Endothelial cell of umbilical vein (primary cell): ENCODE measurements at places on chromosomes 7 and 10.

- no peaks in the 10 kb centered on the region for H3K36me3 ChIP-seq
- H3K4me1 ChIP-seq = peaks cover 8% of the 10 kb centered on the region
- H3K27me3 ChIP-seq = no peaks in the 10 kb centered on the region
- DNase-seq = peak; percentile 82
Observed at GRCh38 chr7:128017862-128018845, 13.1 kb downstream of the LRRC4 start.

DNA sequence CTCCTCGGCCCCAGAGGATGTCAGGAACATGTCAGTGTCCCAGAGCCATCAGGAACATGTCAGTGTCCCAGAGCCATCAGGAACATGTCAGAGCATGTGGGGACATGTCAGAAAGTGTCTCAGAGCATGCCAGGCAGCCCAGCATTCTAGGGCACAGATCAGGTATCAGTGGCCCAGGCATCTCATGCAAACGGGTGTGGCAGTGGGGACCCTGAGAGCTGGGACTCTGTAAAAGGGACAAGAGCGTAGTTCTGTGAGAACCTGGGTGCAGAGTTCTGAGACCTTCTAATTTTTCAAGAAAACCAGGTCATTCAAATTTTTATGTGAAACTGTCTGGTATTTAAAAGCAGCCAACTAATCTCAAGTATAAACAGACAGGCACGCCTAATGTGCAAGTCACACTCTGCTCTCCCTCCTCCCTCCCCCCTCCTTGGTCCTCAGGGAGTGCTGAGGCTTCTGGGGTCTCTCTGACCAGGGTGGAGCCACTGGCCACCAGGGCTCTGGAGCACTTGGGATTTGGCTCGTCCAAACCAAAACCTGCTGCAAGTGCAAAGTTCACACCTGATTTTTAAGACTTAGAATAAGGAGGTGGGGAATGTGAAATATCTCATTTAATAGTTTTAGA lies 64.6 kb downstream of the ALOX5 start:
- H3K27me3 ChIP-seq = peaks cover 10% of the 10 kb centered on the region
- no peak for DNase-seq
- no peaks in the 10 kb centered on the region for H3K4me1 ChIP-seq
- H3K4me3 ChIP-seq = no peak overlapping the region
- H3K36me3 ChIP-seq = no peaks in the 10 kb centered on the region

DNA sequence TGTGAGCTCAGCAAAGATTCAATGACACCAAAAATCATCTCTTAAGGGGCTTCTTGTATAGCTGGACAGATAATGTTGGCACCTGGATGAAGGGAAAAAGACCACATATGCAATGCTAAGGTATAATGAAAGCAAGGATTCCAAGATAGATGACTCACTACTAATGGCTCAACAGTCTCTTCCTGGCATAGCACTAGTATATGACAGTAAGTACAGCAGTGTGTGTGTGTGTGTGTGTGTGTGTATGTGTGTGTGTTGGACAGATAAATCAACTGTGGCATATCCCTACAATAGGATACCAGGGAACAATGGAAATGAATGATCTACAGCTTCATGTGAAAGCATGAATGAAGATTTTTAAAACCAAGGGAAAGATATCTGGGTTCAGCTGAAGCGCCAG lies 257.1 kb downstream of the SFMBT2 start:
- no peak overlapping the region for H3K27ac ChIP-seq
- no peak overlapping the region for H3K4me3 ChIP-seq
- H3K27me3 ChIP-seq = no peaks in the 10 kb centered on the region
- no peaks in the 10 kb centered on the region for H3K36me3 ChIP-seq
- no peak for DNase-seq
- H3K4me1 ChIP-seq = no peaks in the 10 kb centered on the region

GRCh38 chr10:19580691-19581090 lies 235.5 kb upstream of the PLXDC2 start:
- no peak overlapping the region for H3K4me3 ChIP-seq
- H3K27ac ChIP-seq = no peak overlapping the region
- H3K4me1 ChIP-seq = no peaks in the 10 kb centered on the region
- no peaks in the 10 kb centered on the region for H3K27me3 ChIP-seq
- no peak for DNase-seq

- no peak for DNase-seq
Observed at GRCh38 chr10:70744617-70745143, 40.5 kb downstream of the TBATA start.

GRCh38 chr10:85655411-85655810 lies 711.2 kb downstream of the GRID1 start:
- no peak for DNase-seq
- H3K27me3 ChIP-seq = no peaks in the 10 kb centered on the region
- H3K4me3 ChIP-seq = no peak overlapping the region
- H3K36me3 ChIP-seq = no peaks in the 10 kb centered on the region
- no peaks in the 10 kb centered on the region for H3K4me1 ChIP-seq

GRCh38 chr7:42831006-42831717 lies 80.7 kb downstream of the C7orf25 start:
- peaks cover 5% of the 10 kb centered on the region for H3K27me3 ChIP-seq
- no peaks in the 10 kb centered on the region for H3K4me1 ChIP-seq
- H3K27ac ChIP-seq = no peak overlapping the region
- no peaks in the 10 kb centered on the region for H3K36me3 ChIP-seq
- no peak overlapping the region for H3K4me3 ChIP-seq
- no peak for DNase-seq

GRCh38 chr10:89845541-89846280 lies 144.3 kb downstream of the KIF20B start:
- no peak overlapping the region for H3K27ac ChIP-seq
- H3K4me3 ChIP-seq = no peak overlapping the region
- no peaks in the 10 kb centered on the region for H3K27me3 ChIP-seq

DNA sequence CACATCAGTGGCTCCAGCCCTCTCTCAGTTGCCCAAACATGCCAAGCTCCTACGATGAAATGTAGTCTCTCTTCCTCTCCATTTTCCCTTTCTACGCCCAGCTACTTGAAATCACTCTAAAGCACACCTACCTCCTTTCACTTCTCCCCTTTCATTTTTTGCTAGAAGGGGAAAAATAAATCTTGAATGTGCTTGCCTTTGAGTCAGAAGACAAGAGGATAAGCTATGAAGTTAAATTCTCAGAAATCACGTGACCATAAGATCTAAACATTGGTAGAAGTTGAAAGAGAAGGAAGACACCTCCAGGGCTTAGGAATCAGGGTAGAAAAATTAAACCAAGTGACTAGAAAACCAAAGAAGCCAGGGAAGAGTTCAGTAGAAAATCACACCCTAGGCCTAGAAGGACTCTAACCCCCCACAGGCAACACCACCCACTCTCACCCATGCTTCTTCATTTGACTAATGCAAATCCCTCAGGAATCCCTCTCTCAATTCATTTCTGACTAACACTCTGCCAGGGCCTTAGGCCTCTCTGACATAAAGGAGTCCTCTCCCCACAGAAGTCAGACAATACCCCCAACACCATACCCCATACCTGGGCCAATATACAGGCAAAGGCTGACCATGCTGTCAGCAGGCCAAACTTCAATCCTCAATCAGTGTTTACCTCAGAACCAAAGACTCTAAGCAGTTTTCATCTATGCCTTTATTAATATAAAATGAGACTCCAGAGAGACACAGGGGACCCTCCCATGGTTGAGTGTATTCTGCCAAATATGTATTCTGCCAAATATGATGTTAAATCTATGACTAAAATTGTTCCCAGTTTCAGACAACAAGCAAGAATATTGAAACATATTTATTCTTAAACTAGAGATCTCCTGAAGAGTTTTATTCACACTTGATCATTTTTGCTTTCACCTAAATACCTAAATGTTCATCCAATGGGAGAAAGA lies 84.8 kb downstream of the ELMO1 start:
- H3K36me3 ChIP-seq = no peaks in the 10 kb centered on the region
- H3K27ac ChIP-seq = no peak overlapping the region
- no peaks in the 10 kb centered on the region for H3K4me1 ChIP-seq

DNA sequence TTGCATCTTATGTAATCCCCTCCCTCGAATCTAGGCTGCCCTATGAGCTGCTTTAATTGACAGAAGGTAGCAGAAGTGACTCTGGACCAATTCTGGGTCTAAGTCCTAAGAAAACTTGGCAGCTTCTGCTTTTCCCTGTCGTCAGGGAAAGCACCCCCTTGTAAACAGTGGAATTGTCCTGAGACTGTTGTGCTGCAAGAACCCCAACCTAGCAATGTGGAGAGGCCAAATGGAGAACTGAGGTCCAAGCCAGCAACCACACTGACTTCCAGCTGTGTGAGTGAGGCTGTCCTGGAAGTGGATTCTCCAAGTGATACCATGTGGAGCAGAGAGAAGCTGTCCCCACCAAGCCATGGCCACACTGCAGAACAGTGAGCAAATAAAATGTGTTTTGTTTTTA lies 75.5 kb downstream of the ARHGAP22 start:
- H3K27me3 ChIP-seq = no peaks in the 10 kb centered on the region
- H3K4me3 ChIP-seq = no peak overlapping the region
- no peaks in the 10 kb centered on the region for H3K36me3 ChIP-seq
- no peak overlapping the region for H3K27ac ChIP-seq
- DNase-seq = no peak
- H3K4me1 ChIP-seq = peaks cover 29% of the 10 kb centered on the region

DNA sequence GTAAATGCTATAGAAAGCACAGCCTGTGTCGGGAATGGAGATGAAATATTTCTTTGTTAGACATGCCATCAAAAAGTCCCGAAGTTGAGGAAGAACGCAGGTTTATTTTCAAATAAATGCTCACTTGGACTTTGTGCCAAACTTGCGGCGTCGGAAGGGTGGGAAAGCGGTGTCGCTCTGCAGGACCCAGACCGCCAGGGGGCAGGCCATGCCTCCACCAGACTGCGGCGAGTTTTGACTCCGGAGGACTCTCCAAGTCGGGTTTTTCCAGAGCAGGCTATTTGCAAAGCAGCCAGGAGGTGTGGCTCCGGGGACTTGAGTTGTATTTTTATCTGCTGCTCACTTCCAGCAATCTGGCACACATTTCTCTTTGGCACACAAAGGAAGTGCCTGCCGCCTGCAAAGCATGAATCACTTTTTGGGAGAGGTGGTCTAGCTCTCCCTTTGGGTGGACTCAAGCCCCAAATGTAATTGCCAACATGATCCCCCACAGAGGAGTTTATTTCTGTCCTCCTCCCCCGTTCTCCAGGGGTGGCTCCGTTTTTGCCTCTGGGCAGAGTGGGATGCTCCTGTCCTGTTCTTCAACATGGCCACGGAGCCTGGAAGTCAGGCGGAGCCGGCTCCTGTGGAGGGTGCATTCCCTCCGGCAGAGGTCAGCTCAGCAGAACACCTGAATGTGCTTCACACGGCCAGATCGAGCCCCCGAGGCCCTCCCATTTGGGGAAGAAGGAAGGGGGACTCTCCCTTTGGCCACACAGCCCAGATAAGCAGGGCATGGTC lies 82.3 kb upstream of the GPR26 start:
- H3K36me3 ChIP-seq = no peaks in the 10 kb centered on the region
- no peaks in the 10 kb centered on the region for H3K4me1 ChIP-seq
- DNase-seq = peak; percentile 55
- H3K27me3 ChIP-seq = peaks cover 1% of the 10 kb centered on the region

DNA sequence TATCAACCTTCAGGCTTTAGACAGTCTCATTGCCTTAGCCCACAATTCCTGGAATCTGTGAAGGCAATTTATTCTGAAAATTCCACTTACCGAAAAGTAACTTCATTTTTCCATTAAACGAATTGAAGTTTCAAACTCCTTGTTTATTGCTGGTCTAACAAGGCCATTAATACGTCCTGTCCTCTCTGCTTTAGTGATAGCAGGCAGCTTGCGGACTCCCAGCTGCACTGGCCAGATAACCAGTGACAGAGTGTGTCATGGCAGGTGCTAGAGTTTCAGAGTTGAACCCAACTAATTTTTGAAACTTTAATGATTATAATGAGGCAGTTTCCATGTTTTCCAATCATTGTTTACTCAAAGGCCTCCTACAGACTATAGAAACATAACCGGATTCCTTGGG lies 31.1 kb downstream of the LOXL4 start:
- no peaks in the 10 kb centered on the region for H3K4me1 ChIP-seq
- no peak for DNase-seq
- H3K27me3 ChIP-seq = no peaks in the 10 kb centered on the region
- H3K4me3 ChIP-seq = no peak overlapping the region

DNA sequence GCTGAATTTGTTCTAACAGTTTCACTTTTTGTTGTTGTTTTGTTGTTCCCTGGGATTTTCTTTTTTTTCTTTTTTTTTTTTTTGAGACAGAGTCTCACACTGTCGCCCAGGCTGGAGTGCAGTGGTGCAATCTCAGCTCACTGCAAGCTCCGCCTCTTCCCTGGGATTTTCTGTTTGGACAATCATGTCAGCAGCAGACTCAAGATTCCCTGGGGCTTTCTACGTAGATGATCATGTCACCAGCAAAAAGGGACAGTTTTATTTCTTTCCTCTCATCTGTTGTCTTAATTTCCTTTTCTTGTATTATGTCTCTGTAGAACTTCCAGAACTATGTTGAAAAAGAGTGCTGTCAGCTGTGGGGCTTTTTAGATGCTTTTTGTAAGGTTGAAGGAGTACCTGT lies 241.4 kb downstream of the TNS3 start:
- no peak for DNase-seq
- no peak overlapping the region for H3K4me3 ChIP-seq
- H3K4me1 ChIP-seq = no peaks in the 10 kb centered on the region
- peaks cover 4% of the 10 kb centered on the region for H3K36me3 ChIP-seq

GRCh38 chr7:47501406-47501805 lies 80.5 kb downstream of the TNS3 start:
- H3K36me3 ChIP-seq = no peaks in the 10 kb centered on the region
- DNase-seq = no peak
- H3K4me1 ChIP-seq = no peaks in the 10 kb centered on the region
- H3K4me3 ChIP-seq = no peak overlapping the region
- H3K27ac ChIP-seq = no peak overlapping the region

DNA sequence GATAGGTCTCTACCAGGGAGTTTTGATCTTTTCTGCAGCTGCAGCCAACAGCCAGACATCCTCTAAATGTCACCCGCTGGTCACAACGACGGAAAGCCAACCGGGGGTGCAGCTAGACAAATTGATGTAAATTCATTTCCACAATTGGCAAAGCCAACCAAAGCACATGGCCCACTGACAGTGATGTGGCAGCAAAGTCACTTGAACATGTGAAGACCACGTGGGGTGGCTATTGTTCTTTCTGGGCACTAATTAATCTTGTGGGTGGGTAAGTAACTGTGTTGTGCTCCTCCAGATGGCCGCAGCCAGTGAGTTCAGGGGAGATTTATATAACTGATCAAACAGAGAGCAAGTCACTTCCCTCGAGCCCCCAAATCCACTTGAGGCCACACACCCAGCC lies 354.1 kb downstream of the ANKRD30A start:
- H3K4me3 ChIP-seq = no peak overlapping the region
- no peaks in the 10 kb centered on the region for H3K27me3 ChIP-seq
- no peak overlapping the region for H3K27ac ChIP-seq

- H3K27ac ChIP-seq = no peak overlapping the region
- H3K4me3 ChIP-seq = no peak overlapping the region
- H3K36me3 ChIP-seq = no peaks in the 10 kb centered on the region
- H3K4me1 ChIP-seq = peaks cover 13% of the 10 kb centered on the region
Observed at GRCh38 chr7:86995814-86996213, 63.6 kb downstream of the ELAPOR2 start.
